ENCODE measurements at places on chromosomes 16 and 17. TPM values are rescaled to one million over a fixed set of nuclear protein-coding genes. Genes with fewer than 3 reads are reported as not detected.

The ARHGAP44 gene
- total RNA-seq: 0.32 TPM

The ORMDL3 gene
- 21.4 TPM for total RNA-seq

The MPO gene
- not detected for total RNA-seq

The ADAD2 gene
- not detected for total RNA-seq

The IGF2BP1 gene
- 10.0 TPM for total RNA-seq

The NACA2 gene
- total RNA-seq: not detected

The SDR42E2 gene
- total RNA-seq: not detected

The ZSCAN10 gene
- total RNA-seq: not detected

The ZNF764 gene
- total RNA-seq: 2.9 TPM

The NUPR1 gene
- under 0.01 TPM for total RNA-seq

The LYZL6 gene
- total RNA-seq: not detected

The HS3ST2 gene
- total RNA-seq: not detected

The AOC3 gene
- total RNA-seq: under 0.01 TPM

The SPAG9 gene
- total RNA-seq: 67.8 TPM

The C17orf67 gene
- total RNA-seq: 1.3 TPM

The HOXB7 gene
- total RNA-seq: 8.4 TPM

The KRTAP17-1 gene
- not detected for total RNA-seq

The NDRG4 gene
- 21.1 TPM for total RNA-seq

The ARHGAP23 gene
- total RNA-seq: 32.4 TPM

The SPN gene
- total RNA-seq: not detected

The PDE6G gene
- 0.76 TPM for total RNA-seq

The MAP2K4 gene
- total RNA-seq: 29.0 TPM

The BIRC5 gene
- total RNA-seq: 64.4 TPM

The CTRL gene
- total RNA-seq: 0.32 TPM

The MAF gene
- 0.61 TPM for total RNA-seq

The CHRNB1 gene
- 4.5 TPM for total RNA-seq

The WWOX gene
- total RNA-seq: 21.9 TPM

The AATK gene
- 5.2 TPM for total RNA-seq

The NPIPB6 gene
- total RNA-seq: not detected

The GPR179 gene
- total RNA-seq: not detected

The EVPLL gene
- not detected for total RNA-seq

The PDILT gene
- total RNA-seq: not detected

The PABPN1L gene
- total RNA-seq: not detected

All from epithelial cell of umbilical artery (primary cell).